Ascending aorta (tissue), 2 donors: ENCODE measurements at places on chromosomes 7 and 10. TPM values are rescaled to one million over a fixed set of nuclear protein-coding genes. Genes with fewer than 3 reads are reported as not detected.

DNA sequence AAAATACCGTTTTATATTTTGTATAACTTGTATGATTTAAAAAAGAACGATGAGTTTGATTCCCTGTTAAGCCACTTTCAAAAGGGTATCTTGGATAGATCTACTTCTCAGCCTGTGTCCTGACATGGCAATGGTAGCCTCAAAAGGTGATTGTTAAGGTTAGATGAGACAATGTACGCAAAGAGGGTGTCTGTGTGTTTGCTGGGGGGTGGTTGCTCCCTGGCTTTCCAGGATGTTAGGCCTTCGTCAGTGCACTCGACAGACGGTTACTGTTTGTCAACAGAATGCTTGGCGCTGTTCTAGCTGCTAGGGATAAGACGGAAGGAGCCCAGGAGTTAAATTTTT, 90.3 kb downstream of the NEURL1 start:
- H3K27me3 ChIP-seq, result no peaks in the 10 kb centered on the region
- H3K27ac ChIP-seq, result no peak overlapping the region
- no peak for DNase-seq
- H3K36me3 ChIP-seq, result no peaks in the 10 kb centered on the region
- H3K4me1 ChIP-seq, result no peaks in the 10 kb centered on the region

DNA sequence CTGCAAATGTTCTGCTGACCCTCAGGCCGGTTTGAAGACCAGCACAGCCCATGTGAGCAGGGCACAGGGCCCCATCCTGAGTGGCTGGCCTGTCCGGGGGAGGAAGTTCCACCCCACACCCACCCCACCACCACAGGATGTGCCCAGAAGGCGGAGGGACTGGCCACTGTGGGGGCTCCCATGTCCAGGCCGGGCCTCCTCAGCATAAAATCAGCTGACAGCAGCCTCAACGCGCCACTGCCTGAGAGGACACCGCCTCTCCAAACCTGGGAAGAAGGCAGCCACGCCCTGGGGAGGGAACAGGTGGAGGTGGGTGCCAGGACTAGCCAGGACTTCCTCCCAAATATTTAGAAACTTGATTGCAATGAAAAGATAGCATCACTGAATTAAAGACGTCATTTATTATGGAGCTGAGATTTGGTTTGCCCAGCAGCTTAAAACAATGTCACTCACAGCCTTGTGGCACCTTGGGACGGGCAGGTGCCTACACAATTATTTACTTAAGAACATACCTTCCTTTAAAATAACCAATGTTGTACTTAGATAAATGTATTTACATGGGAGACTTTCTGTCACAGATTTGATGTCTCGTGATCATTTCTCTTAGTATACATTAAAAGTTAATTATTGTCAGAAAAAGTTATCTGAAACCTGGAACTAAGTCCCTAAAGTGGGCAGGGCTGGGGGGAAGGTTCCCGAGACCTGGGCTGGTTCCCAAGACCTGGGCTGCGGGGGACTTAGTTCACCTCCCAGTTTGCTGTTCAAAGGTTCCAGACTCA, 27.3 kb upstream of the FAM20C start:
- no peaks in the 10 kb centered on the region for H3K4me1 ChIP-seq
- H3K27ac ChIP-seq, result no peak overlapping the region
- no peak overlapping the region for H3K4me3 ChIP-seq
- H3K36me3 ChIP-seq, result no peaks in the 10 kb centered on the region
- DNase-seq, result no peak

DNA sequence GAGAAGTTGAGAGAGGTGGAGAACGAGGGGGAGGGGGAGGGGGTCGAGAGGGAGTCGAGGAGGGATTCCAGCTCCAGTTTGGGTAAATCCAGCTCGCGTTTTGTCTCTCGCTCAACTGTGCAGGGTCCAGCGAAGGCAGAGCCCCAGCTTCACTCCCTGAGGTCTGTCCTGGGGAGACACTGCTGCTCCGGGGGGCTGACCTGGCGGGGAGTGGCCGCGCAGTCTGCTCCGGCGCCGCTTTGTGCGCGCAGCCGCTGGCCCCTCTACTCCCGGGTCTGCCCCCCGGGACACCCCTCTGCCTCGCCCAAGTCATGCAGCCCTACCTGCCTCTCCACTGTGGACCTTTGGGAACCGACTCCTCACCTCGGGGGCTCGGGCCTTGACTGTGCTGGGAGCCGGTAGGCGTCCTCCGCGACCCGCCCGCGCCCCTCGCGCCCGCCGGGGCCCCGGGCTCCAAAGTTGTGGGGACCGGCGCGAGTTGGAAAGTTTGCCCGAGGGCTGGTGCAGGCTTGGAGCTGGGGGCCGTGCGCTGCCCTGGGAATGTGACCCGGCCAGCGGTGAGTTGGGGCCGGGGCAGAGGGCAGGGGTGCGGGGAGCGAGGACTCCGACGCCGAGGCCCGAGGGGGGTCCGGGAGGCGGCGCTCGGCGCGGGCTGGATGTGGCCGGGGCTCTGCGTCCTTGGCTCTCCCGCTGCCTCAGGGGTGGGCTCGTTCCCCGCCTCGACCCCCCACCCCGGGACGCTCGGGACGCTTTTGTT, at the start of gene TET1:
Gene TET1 (plus strand): TSS at position 152 of the 757 bp plus-strand sequence. CDS start 12,002 bp downstream, outside the sequence.
- peak within 1 kb of the TSS; percentile 66 for H3K4me3 ChIP-seq
- H3K4me1 ChIP-seq, result peaks cover 5% of the 10 kb centered on the region
- H3K27me3 ChIP-seq, result no peaks in the 10 kb centered on the region

The FAM20C gene
- 90.8 TPM for total RNA-seq

The PVRIG gene
- total RNA-seq, result 27.8 TPM

The ETV1 gene
- total RNA-seq, result 5.3 TPM

The FANK1 gene
- total RNA-seq, result not detected

DNA sequence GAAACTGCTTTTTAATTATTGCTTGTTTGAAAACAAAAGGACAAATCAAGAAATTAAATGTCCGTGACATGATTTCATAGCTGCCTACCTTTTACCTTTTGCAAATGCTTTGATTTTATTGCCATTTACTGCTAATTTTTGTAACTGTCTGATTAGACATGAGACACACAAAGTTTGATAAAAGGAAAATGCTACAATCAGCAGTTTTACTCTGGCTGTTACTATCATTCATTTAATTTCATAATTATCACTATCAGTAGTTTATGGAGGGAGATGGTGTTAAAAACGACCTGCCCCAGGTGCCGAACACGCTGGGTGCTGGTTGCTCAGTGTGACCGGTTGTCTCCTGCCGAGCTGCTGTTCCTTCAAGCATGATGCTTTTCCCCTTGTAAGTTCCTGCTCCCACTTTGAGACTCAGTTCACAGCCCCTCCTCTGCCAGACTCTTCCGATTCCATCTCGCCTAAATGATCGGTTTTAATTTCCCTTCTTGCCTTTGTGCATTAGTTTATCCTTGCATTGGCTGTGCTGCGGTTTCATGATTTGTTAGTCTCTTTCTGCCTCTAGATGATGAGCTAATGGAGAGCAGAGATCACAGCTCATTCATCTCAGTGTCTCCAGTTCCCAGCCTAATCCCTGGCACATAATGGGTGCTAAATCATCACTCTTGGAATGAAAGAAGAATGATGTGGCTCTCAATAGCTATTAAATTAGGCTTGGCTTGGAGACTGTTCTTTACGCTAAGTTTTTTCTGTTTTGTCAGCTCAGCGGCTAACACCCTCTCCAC, 110.6 kb downstream of the PFKFB3 start:
- peaks cover 3% of the 10 kb centered on the region for H3K4me1 ChIP-seq
- no peaks in the 10 kb centered on the region for H3K36me3 ChIP-seq
- no peak for DNase-seq

DNA sequence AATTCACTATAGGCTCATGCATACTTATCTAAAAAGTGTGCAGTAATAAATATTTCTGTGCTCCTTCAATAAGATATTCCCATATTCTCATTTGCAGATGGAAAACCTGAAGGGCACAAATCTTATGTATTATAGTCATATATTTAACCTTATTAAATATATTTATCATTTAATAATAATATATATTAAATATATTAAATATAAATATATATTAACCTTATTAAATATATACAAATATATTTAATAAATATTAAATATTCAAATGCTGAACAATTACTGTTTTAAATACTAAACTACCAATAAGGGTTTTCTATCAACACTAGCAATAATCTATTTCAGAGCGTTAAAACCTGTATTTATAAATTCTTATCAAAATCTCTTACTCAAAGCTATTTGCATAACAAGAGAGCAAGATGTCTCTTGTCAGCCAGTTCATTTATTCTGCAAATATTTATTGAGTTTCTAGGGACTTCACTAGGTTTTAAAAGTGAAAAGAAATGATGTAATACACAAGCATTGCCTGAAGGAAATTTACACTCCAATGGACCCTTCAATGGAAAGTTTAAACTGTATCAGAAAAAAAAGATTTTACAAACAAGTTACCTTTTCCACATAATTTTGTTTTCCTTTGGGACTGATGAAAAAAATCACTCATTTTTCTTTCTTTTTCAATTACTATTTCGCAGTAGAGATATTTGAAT, 159.2 kb downstream of the AGMO start:
- H3K27ac ChIP-seq, result no peak overlapping the region
- no peaks in the 10 kb centered on the region for H3K27me3 ChIP-seq
- no peaks in the 10 kb centered on the region for H3K36me3 ChIP-seq
- no peak overlapping the region for H3K4me3 ChIP-seq
- no peak for DNase-seq

The LLCFC1 gene
- total RNA-seq, result not detected

The ADAMTS14 gene
- total RNA-seq, result 0.32 TPM
